NCI-H524 treated with DMSO at 0.1 percent for 48 hours (cell line): ENCODE measurements at places on chromosomes 2 and 18.

GRCh38 chr2:39893616-39894015 is 114.6 kb upstream of the THUMPD2 start:
- no peak for DNase-seq

GRCh38 chr2:204187229-204188083 is 250.9 kb downstream of the ICOS start:
- no peak for DNase-seq

DNA sequence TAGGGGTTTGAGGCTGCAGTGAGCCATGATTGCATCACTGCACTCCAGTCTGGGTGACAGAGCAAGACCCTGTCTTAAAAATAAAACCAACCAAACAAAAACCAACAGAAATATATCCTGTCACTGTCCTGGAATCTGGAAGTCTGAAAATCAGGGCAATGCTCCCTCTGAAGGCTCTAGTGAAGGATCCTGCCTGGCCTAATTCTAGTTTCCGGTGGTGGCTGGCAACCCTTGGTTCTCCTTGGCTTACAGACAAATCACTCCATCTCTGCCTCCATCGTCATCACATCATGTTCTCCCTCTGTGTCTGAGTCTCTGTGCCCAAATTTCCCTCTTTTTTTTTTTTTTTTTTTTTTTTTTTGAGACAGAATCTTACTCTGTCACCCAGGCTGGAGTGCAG is 15.9 kb upstream of the VPS4B start:
- no peak for DNase-seq

GRCh38 chr2:61125123-61125710 is 36.8 kb upstream of the C2orf74 start:
- DNase-seq: no peak

DNA sequence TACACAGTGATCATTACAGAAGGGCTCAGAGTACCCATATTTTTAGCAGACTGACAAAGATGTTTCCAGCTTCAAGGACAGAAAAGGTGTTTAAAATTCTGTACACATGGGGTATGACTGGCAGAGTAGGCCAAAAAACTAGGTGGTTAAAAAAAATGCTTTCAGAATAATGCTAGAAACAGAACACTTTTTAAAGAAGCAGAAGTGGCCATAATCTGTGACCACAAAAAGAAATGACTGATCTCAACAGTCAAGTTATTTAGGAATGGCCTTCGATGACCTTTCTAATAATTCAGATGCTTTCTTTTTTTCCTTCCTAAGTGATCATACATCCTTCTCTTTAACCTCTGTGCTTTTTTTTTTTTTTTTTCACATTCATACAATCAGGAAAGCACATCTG is 4.1 kb upstream of the AQP4 start:
- no peak for DNase-seq

DNA sequence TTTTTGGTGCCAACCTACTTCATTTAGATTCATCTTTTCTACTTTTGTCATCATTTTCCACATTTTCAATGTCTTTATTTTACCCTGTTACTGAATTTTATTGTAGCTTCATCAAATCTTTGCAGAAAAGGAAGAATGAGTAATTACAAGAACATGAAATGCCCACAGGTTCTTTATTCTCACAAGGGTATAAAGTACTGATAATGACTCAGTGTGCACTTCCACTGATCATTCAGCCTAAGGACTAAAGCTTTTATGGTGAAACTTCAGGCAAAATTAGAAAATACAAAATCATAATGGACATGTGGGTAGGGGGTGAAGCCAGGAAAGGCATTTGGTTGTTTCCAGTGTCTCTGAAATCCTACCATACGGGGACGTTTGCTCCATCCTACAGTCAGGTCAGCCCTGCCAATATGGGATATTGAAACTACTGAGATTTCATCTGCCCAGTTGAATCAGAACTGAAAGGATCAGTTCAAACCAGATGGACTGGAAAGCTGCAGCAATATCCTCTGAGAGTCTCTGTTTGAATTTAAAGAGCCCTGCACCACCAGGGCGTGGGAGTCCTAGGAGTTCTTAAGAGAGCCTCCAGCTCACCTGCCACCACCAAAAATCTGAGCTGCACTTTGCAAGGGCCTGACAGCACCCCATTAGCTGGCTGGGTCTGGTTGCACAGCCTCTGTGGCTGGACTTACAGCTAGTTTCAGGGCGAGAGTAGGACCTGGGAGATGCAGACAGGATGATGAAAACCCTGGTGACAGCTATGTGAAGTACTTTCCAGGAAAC is 390.4 kb downstream of the CMPK2 start:
- no peak for DNase-seq

- DNase-seq: no peak
Measured at GRCh38 chr2:108069515-108070310, 83.4 kb downstream of the SLC5A7 start.

GRCh38 chr2:49225126-49225525 is 70.8 kb upstream of the FSHR start:
- no peak for DNase-seq

GRCh38 chr2:96251721-96252292 is 14.0 kb downstream of the TMEM127 start:
- no peak for DNase-seq

DNA sequence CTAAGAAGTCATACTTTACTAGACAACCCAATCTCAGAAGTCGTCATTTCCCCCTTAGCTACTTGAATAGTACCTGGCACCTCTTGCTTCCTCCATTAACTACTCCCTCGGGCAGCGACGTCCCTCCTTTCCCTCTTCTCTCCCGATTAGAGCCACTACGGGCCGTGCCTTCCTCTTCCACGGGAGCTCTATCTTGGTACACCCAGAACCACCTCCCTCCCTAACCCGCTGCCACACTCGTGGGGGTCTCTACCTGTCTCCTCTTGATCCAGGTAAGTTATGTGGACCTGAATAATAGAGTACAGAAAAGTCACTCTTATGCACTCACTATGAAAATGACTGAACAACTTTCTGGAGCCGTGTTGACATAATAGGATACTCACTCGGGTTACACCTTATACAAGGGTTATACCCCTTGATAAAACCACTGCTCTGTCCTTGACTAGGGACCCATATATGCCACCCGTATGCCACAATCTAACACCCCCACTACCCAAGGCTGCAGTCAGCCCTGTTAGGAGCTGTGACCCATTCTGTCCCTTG is 595 bp upstream of the HDHD2 start:
- no peak for DNase-seq

DNA sequence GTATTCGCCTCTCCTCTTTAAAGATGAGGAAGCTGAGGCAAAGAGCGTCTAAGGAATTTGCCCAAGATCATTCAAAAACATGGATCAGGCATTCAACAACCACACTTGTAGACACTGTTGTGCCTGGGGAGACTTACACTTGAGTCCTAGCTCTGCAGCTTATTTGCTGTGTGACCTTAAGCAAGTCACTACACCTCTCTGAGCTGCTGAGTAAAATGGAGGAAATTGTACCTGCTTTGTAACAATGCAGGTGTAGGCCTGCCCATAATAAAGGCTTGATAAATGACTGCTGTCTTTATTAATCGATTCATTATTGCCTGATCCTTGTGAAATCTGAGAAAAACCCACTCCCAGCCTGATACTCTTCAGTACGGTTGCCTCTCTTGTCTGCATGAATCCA is 30.8 kb downstream of the EN1 start:
- DNase-seq: no peak

DNA sequence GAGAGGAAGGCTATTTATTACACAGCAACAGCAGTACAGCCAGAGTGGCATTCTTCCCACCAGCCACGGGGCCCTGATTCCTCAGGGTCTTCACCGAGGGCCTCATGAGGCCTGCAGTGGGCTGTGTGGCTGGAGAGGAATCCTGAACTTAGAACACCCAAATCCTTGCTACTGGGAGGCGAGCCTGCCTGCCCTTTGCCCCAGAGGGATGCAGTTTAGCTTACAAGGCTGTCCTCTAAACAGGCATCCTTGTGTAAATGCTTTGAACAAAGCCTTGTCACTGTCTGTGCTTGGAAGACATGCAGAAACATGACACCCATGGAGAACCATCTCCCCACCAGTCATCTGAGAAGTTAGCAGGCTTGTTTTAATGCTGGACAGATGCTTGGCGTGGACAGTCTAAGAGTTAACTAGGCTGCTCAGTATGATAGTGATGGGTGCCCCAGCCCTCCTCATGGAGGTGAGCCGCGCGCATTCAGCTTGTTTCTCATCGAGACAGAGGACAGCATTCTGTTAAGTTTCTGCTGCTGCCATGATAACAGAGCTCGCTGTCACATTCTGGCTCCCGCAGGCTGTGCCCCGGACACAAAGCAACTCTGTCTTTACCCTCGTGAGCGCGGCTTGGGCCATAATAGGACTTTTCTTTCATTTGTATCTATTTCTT is 42.9 kb downstream of the ADI1 start:
- DNase-seq: no peak

GRCh38 chr2:24972315-24972961 is 683 bp upstream of the DNAJC27 start:
- DNase-seq: no peak

- DNase-seq: peak; percentile 28
Measured at GRCh38 chr2:5391362-5391761, 300.8 kb upstream of the SOX11 start.

DNA sequence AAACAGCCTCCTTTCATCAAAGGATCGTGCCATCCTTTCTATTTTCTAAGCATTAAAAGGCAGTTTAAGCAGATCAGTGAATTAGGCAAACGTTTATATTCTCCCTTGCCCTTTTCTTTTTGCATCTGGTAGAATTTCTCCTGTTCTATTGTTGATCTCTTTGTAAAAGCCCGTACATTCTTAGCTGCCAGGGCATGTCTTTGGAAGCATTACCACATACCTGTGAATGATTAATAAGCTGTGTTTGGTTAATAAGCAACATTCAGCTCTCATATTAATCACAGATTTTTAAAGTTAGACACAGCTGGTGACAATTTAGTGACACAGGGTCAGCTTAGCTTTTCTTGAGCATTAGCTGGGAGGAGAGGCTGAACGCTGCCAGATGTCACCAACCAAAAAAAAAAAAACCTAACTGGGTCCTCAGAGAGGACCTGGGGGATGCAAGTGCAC is 33.8 kb upstream of the CYP1B1 start:
- peak; percentile 77 for DNase-seq

DNA sequence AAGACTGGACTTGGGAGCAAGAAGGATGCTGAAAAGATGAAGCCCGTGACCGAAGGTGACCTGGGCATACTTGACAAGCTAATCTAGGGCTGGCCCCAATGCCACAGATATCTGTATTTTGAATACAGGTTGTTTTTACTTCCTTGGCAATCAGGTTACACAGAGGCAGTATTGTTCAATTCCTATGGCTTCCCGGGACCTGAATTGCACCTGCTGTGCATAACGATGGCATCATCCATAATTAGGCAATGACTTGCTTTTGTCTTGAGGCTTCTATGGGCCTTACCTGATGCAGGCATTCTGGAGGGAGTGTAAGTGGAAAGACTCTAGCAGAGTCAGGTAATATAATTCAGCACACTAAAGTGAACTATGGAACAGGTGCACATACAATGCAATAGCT is 60.6 kb upstream of the CUL3 start:
- DNase-seq: no peak

DNA sequence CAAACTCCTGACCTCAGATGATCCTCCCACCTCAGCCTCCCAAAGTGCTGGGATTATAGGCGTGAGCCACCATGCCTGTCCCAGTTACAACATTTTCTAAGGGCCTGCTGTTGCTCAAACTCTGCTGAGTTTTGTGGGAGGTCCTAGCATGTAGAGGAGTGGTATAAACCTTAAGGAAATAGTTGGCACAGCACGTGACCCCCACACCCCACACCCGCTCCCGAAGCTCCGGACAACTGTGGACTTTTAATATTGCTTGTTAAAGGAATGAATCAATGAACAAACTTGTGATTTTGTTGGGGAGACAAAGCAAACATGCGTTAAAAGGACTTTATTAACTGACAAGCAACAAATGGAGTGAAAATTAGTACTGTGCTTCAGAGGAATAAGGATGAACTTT is 137.8 kb upstream of the GATA6 start:
- no peak for DNase-seq

- DNase-seq: no peak
Measured at GRCh38 chr18:67463829-67464228, 52.7 kb downstream of the DSEL start.

- no peak for DNase-seq
Measured at GRCh38 chr2:163469561-163469962, 266.2 kb downstream of the FIGN start.

DNA sequence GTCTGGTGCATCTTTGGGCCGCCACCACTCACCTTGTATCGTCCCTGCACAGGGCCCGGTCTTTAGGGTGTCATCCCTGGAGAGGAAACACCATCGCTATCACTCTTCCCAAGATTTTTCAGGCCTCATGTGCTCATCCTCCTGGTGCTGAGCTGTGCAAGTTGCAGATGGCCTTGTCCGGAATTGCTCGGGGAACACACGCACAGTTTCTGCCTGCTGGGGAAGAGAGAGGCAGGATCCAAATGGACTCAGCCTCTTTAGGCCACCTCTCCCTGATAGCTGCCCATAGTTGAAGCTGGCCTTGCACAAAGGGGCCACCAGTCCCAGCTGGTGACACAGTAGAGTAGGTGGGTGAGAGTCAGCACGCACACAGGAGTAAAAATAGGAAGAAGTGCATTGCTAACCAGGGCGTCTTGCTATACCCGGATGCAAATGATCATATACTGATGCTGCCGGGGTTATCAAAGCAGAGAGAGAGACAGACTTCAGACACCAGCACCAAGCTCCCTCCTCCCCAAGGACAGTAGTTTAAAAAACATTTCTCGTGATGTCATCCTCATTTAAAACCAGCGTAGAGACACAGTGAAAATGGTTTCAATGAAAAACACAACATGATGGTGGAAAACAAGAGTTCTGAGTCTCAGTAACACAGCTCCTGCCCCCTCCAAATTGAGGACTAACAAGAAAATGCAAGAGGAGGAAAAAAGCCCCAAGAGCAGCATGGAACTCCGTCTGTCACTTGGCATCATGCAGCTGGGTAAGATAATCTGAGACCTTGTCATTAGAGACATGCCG is 147.5 kb upstream of the NCK2 start:
- DNase-seq: peak; percentile 15

DNA sequence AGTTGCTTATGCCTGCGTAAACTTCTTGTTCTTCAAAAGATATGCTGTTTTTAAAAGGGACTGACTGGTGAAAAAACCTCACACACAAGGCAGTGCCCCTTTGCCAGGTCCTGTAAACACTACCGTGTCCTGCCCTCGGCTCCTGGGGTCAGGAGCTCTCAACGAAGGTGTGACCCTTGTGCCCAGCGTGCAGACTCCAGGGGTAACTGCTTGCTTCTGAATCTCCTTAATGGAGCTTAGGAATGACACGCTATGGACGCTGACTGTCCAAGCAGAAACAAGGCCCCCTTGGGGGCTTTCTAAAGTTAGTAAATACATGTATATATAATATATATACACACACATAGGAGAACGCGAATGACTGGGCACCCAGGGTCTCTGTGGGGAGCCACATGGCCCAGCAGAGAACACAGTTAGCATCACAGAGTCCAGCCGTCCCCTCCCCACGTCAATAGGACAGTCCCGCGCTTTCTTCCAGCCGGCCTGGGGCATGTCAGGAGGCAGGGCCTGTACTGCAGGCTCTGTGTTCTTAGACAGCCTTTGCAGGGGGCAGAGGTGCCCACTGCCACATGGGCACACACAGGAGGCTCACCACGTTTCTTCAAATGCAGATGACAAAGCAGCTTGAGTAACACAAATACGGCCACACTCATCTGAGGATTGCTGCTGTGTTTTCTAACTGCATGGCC is 96.1 kb downstream of the HDAC4 start:
- DNase-seq: no peak
